Pancreas (tissue), 10 donors: ENCODE measurements at places on chromosomes 6 and 20. TPM values are rescaled to one million over a fixed set of nuclear protein-coding genes. Genes with fewer than 3 reads are reported as not detected.

NR2E1 gene
- not detected for total RNA-seq

GSS gene
- total RNA-seq: 11.3 TPM

DNA sequence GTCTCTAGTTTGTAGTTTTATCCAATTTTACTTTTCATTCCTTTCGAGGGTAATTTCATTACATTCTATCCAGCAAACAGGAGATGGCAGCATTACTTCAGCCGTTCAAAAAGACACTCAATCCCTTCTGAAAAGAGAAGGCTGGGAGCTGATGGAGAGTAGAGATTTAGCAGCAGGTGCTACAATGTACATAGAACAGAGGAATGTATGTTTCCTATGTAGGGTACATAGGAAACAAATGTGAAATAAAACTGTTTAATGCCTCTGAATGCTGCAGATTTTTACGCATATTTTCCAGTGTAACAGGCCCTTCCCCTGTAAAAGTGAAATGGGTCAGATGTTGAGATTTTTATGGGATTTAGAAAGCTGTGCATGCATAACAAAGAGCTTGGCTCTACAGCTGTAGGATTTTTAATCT is 16.0 kb downstream of the RPS12 start:
- no peaks in the 10 kb centered on the region for H3K27me3 ChIP-seq
- no peaks in the 10 kb centered on the region for H3K4me1 ChIP-seq
- H3K36me3 ChIP-seq: no peaks in the 10 kb centered on the region
- DNase-seq: no peak
- no peak overlapping the region for H3K27ac ChIP-seq

- peaks cover 9% of the 10 kb centered on the region for H3K4me1 ChIP-seq
- no peak overlapping the region for H3K4me3 ChIP-seq
- no peaks in the 10 kb centered on the region for H3K27me3 ChIP-seq
- no peak overlapping the region for H3K27ac ChIP-seq
- H3K36me3 ChIP-seq: peaks cover 60% of the 10 kb centered on the region
These were observed 8.0 kb downstream of the TNFAIP3 start for GRCh38 chr6:137875058-137875520.

DNA sequence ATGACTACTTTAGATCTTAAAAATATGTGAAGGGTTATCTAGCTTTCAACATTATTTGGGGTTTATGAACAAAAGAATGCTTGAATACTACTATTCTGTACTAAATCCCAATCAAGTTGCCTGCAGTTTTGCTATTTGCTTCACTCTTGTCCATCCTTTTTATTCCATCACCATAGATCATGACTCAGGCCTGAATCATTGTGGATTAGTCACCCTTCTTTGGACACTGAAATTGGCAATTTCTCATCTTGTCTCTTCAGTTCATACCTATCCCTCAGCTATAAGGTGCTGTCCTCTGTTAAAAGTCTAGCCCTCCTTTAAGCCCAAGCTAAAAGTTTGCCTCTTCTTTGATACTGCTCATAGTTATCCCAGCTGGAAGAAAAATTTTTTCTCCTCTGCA is 199.1 kb downstream of the CENPW start:
- no peaks in the 10 kb centered on the region for H3K27me3 ChIP-seq
- no peak for DNase-seq
- no peaks in the 10 kb centered on the region for H3K36me3 ChIP-seq
- H3K4me3 ChIP-seq: no peak overlapping the region
- H3K27ac ChIP-seq: no peak overlapping the region
